ENCODE measurements at places on chromosomes 6 and 20.
A peak's percentile ranks its signal among the peaks of the same experiment; 100 is the strongest.

DNA sequence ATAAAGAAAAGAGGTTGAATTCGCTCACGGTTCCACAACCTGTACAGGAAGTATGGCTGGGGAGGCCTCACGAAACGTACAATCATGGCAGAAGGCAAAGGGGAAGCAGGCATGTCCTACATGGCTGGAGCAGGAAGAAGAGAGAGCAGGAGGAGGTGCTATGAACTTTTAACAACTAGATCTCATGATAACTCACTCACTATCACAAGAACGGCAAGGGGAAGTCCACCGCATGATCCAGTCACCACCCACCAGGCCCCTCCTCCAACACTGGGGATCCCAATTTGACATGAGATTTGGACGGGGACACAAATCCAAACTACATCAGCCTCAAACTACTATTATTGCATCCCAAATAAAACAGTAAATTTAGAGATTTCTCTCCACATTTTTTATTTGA lies 53.6 kb upstream of the CST7 start:
- DNase-seq: no peak

- DNase-seq: no peak
These were observed 25.0 kb downstream of the TTK start for GRCh38 chr6:80029470-80029869.

DNA sequence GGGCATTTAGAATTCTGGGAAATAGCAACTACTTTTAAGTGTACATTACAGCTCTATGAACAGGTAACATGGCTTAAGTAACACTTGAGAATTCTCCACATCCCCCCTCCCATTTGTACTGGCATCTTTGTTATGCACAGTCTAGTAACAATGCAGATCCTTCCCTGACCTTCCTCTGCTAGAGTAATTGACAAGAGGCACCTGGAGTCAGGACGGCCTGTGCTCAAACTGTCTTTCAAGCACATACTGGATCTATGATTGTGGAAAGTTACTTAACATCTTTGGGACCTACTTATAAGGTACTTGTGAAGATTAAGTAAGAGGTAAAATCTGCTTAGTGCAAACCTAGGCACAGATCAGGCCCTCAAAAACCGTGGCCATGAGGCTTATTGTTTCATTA lies 21.9 kb upstream of the GSTA3 start:
- DNase-seq: no peak

- no peak for DNase-seq
These were observed 9.8 kb downstream of the PGM3 start for GRCh38 chr6:83183082-83183828.

DNA sequence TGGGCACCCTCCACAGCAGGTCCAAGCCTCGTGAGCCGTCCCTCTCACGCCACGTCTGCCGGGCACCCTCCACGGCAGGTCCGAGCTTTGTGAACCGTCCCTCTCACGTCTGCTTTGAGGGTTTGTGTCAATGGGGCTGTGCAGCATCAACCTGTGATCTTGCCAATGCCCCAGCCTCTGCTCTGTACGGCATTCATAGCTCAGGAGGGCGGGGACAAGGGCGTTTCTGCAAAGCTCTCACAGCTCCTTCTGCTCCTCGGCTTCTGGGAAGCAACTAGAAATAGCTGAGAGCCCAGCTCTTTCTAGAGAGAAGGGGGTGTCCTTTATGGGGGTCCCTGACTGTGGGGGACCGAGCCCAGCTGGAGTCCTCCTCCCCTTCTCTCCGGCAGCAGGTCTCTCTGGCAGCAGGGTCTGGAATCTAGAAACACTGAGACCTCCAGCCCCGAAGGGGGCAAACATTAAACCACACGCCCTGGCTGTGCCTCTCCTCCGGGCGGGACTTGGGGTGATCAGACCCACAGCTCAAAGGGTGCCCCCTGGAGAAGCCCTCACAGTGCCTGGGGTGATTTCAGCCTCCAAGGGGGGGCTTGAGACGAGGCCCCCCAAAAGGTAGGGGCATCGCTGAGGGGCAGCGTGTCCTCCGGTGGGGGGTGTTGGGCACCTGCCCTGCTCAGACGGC lies 41.2 kb upstream of the CHRNA4 start:
- no peak for DNase-seq

DNA sequence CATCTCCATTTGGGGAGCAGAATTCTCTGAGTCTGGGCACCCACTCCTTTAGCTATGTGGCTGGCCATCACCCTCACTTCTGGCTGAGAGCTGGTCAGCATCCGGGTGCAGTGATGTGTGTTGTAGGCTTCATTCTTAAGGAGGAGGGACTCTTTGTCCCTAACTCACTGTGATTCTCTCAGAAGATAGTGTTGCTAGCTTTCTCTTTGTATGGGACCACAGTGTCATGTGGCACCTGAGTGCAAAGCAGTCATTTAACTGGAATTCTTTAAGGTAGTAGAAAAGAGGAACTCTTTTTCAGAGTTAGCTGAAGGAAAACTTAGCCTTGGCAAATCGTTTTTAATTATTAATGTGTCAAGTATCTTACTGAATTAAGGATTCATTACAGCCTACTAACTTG lies 165.9 kb downstream of the JARID2 start:
- no peak for DNase-seq

DNA sequence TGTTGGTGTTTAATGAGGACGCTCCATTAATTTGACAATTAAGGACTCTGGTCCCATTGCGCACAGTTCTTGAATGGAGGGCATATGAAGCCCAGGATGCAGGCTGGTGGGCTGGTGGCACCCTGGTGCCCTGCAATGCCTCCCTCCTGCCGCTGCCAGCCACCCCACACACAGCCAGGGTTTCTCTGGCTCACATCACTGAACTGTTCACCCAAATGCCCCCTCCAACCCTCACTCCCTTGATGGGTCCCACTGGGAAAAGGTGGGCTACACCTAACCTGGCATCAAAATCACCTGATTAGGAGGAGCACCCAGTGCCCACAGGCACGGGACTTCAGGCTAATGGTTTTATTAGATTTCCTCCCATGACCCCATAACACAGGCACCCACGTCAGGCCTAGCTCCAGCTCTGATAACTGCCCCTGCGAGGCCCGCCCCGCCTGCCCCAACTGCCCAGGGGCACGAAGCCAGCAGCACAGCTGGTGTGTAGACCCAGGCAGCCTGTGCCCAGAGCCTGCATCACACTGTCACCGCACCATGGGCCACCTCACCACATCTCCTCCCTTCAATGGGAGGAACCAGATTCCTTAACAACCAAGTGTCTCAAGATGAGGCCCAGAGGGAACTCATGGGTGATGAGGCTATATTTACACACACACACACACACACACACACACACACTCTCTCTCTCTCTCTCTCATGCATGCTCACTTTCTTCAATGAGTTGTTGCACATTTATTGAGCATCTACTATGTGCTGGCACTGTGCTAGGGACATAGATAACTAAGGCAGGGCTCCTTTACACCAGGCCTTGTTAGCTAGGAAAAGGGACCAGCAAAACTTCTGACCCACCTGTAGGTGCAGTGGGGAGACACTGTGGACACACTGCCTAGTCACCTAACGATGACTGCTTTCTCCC lies 107.3 kb downstream of the NOL4L start:
- DNase-seq: no peak

GRCh38 chr6:41757931-41758640 lies 10.9 kb upstream of the PGC start:
- no peak for DNase-seq

GRCh38 chr6:91895599-91896285 lies 1308.9 kb upstream of the MAP3K7 start:
- no peak for DNase-seq

- DNase-seq: no peak
These were observed 416.0 kb downstream of the PLCB1 start for GRCh38 chr20:8547968-8548588.

DNA sequence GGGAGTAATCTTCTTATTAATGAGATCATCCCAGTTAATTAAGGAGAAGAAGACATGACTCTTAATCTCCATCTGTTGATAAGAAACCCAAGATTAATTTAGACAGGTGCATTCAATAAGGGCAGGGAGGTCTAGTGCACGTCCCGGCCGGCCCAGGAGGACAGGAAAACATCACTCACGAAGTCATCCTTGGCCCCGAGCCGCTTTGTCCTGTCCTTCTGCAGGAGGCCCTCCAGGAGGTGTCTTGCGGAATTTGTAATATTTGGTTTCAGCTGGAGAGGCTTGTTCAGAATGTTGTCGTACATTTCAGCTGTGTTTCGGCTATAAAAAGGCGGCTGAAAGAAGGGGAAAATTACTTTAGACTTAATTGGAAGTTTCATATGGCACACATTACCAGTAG lies 118.4 kb upstream of the SLC2A12 start:
- DNase-seq: no peak

DNA sequence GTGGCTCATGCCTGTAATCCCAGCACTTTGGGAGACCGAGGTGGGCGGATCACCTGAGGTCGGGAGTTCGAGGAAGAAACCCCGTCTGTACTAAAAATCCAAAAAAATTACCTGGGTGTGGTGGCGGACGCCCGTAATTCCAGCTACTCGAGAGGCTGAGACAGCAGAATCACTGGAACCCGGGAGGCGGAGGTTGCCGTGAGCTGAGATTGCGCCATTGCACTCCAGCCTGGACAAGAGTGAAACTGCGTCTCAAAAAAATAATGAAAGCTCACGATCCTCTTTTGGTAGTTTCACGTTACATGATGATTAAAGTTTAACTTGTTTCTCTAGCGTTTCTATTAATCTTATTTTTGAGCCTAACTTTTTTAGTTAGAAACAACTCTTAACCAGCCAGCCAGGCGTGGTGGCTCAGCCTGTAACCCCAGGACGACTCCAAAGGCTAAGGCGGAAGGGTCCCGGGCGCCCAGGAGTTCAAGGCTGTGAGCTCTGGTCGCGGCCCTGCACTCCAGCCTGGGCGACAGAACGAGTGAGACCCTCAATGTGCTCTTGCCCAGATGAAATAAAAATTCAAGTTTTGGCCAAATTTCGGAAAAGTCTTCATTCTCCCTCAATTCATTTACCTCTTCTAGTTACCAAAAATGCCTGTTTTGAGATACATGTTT lies 1.2 kb upstream of the WRNIP1 start:
- no peak for DNase-seq

DNA sequence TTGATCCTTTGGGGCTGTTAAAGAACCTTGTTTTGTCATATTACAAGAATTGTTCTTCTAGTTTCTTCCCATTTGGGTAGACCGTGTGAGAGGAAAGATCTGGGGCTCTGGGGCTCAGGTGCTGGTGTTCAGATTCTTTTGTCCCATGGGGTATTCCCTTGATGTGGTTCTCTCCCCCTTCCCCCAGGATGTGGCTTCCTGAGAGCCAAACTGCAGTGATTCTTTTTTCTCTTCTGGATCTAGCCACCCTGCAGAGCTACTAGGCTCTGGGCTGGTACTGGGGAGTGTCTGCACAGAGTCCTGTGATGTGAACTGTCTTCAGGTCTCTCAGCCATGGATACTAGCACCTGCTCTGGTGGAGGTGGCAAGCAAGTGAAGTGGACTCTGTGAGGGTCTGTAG lies 480.5 kb upstream of the MAN1A1 start:
- DNase-seq: no peak

- no peak for DNase-seq
These were observed 8.4 kb downstream of the CST7 start for GRCh38 chr20:24957326-24958016.

DNA sequence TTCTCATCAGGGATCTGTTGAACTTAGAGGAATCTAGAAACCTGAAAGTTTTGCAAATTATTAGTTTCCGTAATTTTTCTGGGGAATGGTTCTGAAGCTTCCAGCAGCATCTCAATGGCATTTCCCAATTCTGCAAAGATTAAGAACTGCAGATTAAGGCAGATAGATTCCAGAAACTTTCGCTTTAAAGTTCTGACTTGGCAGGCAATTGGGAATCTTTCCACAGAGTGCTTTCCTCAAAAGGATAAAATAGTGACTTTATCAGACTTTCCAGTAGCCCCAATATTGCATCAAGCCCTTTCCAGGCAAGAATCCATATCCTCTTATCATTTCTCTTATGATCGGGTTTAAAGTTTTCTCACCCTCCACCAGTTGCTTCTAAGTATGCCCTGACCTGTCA lies 261.1 kb downstream of the FNDC1 start:
- no peak for DNase-seq

DNA sequence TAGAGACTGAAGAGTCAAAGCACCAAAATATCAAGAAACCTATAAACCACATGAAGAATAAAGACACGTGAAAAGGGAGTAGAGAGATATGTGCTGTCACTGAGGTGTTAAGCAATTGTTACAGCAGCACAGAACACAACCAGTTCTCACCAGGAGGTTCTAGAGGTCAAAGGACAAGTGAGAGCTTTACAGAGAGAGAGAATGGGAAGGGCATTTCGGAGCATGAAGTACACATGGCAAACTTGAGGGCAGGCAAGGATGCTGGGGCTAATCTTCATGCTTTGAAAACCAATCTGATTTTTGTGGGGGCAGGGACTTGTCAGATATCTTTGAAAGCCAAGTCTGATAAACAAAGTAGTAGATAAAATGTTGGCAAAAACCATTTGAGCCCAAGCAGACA lies 142.3 kb upstream of the NRSN1 start:
- DNase-seq: no peak

DNA sequence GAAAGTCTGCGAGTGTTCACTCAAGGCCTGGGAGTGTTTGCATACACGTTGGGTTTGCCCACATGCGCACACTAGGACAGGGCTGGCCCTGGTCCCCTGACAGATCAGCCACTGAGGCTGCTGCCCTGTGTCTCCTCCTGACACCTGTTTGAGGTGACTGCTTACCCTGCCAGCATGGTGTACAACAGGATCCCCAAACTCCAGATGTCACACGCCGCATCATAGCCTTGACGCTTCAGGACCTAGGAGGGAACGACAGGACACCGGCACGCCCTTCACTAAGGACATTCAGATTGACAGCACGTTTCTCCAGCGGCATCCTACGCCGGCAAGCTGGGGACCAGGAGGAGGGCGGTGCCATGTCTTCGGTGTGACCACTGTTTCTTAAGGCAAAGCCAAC lies 37.0 kb upstream of the MPC1 start:
- no peak for DNase-seq

DNA sequence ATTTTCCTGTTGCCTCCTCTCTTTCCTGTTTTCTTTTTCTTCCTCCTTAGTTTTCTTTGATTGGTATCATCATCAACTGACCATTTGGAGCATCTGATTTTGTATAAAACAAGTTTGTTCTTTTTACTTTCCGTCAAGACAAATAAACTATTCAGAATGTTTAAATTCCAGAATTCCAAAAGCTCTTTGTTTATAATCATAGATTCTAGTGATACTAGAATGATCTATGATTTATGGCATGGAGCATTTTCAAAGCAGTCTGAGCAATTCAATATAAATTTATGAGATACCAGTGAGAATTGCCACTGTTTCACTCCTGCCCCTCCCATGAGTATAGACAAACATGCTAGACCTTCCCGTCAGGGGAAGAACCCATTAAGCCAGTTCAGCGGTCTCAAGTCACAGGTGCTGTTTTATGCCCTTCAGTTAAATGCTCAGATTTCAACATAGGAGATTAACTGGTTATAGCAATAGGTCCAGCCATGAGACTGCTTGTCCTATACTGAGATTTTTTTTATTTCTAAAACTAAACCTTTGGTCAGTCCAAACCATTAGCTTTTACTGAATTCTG lies 60.7 kb downstream of the GRIK2 start:
- DNase-seq: peak; percentile 40

DNA sequence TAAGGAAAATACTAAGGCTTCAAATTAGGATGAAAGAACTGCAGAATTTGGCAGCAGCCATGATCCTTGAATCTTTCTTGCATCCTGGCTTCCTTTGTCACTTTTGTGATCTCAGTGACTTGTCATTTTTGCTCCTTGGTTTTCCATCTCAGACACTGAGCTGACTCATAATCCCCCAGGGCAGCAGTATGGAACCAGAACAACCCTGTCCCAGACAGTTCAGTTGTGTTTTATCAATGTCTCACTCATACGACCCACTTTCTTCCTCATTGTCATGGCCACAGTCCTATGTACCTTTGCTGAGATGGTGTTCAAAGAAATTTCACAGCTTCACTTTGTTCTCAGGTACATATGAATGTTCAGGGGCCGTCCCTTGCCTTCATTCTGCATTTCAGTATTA lies 488.5 kb upstream of the BTBD3 start:
- no peak for DNase-seq
